ENCODE measurements at places on chromosomes 11 and 22.

GRCh38 chr11:36131721-36132397 is 157.4 kb downstream of the COMMD9 start:
- DNase-seq = no peak

GRCh38 chr11:22659783-22660182 is 6.6 kb upstream of the GAS2 start:
- no peak for DNase-seq

- DNase-seq = no peak
These were observed 10.7 kb downstream of the OLFML1 start for GRCh38 chr11:7495882-7496551.

DNA sequence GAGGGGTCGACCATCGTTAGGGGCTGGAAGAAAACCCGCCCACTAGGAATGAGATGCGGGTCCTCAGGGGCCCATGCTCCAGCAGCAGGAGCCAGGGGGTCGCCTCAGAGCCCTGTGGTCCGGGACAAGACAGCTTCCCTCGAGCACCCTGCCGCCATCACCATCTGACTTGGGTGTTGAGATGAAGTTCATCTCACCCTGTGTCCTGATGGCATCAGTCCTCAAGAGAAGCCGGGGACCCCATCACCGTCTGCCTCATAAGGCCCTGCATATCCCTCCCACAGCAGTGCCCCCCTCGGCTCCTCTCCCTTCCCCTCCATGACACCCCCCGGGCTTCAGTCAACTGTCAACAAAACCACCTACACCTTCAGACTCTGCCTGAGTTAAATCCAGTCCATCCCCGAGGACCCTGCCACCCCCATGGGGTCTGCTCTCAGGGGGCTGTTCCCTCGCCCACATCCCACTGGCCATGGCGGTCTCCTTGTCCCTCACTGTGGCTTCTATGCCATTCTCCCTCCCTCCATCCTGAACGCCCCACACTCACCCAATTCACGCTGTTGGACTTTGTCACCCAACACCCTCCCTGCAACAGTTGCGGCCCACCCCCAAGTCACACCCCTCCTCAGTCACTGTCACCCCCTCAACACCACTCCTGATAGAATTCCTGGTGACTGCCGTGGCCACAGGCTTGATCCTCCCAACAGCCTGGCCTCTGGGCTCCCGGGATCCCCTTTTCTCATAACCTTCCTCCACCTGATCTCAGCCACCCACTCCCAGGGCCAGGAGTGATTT is 87.7 kb upstream of the RTL6 start:
- no peak for DNase-seq

GRCh38 chr11:114168691-114169090 is 109.2 kb downstream of the ZBTB16 start:
- no peak for DNase-seq

- DNase-seq = no peak
These were observed 146.7 kb downstream of the ST3GAL4 start for GRCh38 chr11:126502159-126502558.

DNA sequence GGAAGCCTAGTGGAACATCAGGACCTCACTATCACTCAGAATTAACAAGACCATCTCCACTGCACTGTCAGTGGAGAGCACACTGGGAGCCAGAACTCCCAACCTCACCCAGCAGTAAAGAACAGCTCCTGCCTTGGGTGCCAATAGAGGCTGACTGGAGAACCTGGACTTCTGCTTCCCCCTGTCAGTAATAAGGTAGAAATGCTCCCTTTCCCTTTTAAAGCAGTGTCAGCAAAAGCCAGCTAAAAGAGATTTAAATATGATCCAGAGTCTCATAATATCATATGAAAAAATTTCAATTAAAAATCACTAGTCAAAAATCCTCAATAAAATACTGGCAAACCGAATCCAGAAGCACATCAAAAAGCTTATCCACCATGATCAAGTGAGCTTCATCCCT is 82.8 kb downstream of the SPATA19 start:
- no peak for DNase-seq

GRCh38 chr11:111399187-111400031 is 20.3 kb upstream of the POU2AF1 start:
- no peak for DNase-seq

- no peak for DNase-seq
These were observed 75.7 kb upstream of the SUSD2 start for GRCh38 chr22:24105631-24106030.

DNA sequence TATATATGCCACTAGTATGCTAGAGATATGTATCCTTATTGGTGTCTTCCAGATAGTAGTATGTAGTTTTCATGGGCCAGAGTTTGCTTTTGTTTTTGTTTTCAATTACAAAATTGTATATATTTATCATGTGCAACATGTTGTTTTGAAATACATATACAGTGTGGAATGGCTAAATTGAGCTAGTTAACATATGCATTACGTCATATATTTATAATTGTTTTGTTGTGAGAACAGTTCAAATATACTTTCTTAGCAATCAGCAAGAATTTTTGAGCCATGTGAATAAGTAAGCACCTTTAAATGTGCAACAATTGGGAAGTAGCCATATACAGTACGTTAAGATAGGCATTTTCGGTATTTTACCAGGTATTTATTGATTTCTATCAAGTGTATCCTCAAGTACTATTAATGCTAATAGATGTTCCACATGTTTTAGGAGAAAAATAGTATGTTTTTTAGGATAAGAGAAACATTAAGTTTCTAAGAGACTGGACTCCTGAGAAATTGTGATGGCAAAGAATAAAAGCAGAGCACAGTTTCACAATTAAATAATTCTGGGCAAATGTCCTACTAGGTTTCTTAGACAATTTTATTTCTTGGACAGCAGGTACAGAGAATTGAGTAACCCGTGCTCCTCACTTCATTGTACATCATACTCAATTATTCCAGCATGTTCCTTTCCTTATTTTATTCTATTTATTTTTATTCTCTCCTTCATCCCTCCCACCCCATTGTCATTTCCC is 60.5 kb upstream of the SLC5A12 start:
- DNase-seq = no peak

- DNase-seq = no peak
These were observed 134.8 kb upstream of the NTM start for GRCh38 chr11:131235328-131236298.

- DNase-seq = no peak
These were observed 19.2 kb downstream of the PDGFB start for GRCh38 chr22:39225591-39225990.

DNA sequence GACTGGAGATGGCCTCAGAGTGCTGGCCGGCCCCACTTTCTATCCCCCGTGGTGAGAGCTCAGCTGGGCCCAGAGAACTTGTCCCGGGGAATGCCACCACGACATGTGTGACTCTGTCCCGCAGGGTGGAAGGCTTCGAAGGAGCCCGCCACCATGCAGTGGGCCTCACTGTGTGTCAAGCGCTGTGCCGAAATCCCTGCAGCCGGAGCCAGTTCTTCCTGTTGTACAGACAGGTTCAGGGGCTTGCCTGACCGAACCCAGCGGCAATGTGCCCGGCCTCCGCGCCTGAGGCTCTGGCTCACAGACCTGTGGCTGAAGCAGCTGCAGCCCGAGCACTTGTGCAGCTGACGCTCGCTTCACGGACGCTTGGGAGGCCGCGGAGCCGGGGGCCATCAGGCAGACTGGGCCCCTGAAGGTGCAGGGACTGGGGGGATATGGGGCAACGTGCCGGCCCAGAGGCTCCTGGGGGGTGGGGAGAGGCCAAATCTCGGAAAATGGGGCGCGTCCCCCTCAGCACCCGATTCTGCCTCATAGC is 650 bp downstream of the PPM1F start:
- DNase-seq = no peak

DNA sequence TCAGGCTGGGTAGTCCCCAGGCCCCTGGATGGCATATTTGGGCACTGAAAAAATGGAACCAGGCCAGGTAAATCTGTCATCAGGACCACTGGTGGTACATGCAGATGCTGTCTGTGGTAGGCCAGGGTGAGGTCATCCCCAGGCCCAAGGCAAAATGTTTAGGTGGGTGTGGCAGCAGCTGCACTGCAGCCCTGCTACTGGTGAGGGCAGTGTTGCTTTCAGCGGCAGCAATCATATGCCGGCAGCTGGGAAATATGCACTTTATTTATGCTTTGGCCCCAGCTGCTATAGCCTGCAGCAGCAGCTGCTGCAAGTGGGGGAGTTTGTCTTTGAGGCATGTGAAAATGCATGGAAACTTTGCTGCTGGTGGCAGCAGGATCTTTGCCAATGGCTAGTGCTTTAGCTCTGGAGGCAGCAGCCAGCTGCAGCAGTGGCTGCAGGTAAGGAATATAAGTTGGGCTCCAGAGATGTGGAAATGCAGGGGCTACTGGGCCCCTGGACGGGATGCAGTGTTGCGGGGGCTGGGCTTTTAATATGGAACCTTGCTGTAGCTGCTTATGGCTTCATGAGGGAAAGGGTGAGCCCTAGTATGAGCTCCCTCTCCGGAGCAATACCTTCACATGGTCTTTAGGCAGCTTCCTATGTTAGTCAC is 365.7 kb upstream of the CADM1 start:
- no peak for DNase-seq

GRCh38 chr22:20998411-20999336 is 3.2 kb downstream of the THAP7 start:
- DNase-seq = no peak

DNA sequence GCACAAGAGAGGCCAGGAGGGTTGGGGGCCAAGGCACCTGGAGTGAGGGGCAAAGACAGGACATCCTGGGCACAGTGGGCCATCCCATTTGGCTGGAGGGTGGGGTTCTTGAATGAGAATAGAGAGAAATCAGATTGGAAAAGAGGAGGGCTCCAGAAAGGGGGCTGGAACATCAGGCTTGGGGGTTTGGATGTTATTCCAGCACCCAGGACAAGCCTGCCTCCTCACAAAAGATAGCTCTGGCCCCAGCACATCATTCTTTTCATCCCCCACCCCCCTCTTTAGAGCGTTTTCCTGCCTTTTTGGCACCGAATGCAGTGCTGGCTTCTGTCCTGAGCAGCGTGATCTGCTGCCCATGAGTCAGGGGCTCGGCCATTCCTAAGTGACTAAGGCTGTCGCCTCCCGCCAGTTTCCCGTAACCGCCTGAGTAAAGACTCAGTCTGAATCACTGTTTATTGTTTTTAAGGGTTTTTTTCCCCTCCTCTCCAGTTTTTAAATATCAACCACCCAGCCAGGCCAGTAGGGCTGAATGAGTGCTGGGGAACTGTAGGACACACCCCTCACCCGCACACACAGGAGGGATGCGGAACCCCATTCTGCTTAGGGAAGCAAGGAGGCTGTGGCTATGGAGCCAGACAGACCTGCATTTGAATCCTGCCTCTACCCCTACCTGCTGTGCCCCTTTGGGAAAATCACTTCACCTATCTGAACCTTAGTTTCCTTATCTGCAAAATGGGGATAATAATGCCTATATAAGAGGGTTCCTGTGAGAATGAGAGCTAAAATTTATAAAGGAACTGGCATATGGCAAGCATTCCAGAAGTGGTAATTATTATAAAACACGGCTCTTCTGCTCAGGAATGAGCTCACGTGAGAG is 32.4 kb upstream of the NAV2 start:
- DNase-seq = no peak

DNA sequence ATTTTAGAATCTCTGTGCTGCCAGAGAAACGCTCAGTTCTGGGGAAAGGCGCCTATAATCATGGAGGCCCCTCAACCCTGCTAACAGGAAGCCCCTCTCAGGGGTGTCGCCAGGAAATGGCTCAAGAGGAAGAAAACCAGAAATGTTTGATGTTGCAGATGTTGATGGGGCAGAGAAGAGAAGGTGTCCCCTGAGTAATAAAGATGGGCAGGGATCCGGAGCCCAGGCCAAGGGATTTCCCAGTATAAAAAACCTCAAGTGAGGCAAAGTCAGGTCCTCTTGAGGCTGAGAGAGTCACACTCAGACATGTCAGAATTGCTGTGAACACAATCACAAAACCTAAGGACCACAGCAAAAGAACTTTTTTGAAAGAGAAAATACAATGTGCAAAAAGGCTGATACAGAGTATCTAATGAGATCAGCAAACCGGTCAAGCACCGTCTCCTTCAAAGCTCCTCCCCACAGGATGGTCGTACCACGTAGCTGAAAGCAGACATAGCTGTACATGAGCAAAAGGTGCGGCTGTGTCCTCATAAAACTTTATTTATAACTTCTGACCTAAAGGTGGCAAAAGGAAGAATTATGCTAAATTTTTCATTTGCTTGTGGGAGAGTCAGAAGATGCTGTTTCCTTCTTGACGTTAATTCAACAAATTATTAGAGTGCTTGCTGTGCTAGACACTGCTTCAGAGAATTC is 12.2 kb downstream of the MOV10L1 start:
- no peak for DNase-seq

GRCh38 chr11:32884770-32885384 is 7.7 kb upstream of the QSER1 start:
- no peak for DNase-seq

GRCh38 chr11:122383186-122383585 is 267.2 kb upstream of the BLID start:
- no peak for DNase-seq

GRCh38 chr22:18994701-18995326 is 58.7 kb upstream of the PRODH start:
- DNase-seq = no peak
